Fibroblast of the aortic adventitia (primary cell): ENCODE measurements at places on chromosomes 7 and 10.

DNA sequence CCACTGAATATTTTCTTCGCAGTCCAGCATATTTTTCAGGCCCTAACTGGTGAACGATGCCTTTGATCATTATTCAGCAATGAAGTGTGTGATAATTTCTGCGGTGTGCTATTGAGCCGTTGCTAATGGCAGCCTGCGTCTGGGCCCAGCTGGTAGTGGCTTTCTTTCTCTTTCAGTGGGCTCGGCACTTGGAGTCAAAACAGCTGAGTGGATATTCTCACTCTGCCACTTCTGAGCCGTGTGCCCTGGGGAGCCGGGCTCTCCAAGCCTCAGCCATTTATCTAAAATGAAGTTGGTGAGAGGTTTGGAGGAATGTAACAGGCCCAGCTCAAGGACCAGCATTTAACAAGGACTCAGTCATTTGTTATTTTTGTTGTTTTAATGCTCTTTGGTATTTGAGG lies 87.5 kb upstream of the IFRD1 start:
- DNase-seq: no peak

- no peak for DNase-seq
Observed at GRCh38 chr7:136698231-136698630, 170.2 kb upstream of the CHRM2 start.

GRCh38 chr7:151790830-151791620 lies 85.9 kb downstream of the PRKAG2 start:
- no peak for DNase-seq

GRCh38 chr10:44978570-44979280 lies at the start of gene DEPP1:
Gene DEPP1 (minus strand): TSS chr10:44978809. CDS start chr10:44978030, 779 bp downstream.
- peak; percentile 97 for DNase-seq

DNA sequence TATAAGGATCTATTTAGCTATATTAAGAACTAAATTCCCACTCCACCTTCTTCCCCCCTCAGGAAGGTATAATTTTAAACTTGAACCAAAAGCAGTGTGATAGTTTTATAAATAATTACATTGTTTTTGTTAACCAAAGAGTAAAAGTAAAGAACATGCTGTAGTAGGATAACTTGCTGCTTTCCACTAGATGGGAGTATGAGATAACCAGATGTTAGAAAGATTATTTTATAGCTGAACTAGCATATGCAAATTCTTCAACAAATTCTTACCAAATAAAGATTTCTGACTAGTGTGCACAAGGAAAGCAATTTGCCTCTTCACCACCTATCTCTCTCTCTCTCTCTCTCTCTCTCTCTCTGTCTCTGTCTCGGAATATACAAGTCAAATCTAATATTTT lies 31.8 kb downstream of the TES start:
- peak; percentile 32 for DNase-seq
